ENCODE measurements at places on chromosomes 6 and 20.

GRCh38 chr6:155152211-155153076, 111.4 kb upstream of the CLDN20 start:
- DNase-seq: no peak

- peak; percentile 26 for DNase-seq
These were observed 46.6 kb downstream of the MOXD1 start for GRCh38 chr6:132354517-132355167.

DNA sequence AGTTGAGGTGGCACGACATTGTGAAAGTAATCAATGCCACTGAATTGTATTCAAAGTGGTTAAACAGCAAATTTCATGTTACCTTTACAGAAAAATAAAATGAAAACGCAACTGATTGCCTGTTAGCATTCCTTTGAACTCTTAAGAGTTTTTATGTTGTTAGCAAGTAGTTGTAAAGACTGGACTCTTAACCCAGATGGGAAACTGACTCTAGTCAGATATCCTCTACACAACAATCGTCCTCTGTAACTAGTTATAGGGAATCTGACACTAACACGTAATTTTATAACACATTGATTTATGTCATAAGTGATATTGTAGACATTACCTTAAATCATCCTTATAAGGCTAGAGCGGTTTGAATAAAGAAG, 3.0 kb upstream of the FBXO9 start:
- no peak for DNase-seq

- DNase-seq: no peak
These were observed 92.7 kb downstream of the DACT2 start for GRCh38 chr6:168226902-168227318.

- DNase-seq: no peak
These were observed 27.2 kb downstream of the TGM3 start for GRCh38 chr20:2323051-2323450.

GRCh38 chr20:41599699-41600104, 18.5 kb downstream of the CHD6 start:
- no peak for DNase-seq

DNA sequence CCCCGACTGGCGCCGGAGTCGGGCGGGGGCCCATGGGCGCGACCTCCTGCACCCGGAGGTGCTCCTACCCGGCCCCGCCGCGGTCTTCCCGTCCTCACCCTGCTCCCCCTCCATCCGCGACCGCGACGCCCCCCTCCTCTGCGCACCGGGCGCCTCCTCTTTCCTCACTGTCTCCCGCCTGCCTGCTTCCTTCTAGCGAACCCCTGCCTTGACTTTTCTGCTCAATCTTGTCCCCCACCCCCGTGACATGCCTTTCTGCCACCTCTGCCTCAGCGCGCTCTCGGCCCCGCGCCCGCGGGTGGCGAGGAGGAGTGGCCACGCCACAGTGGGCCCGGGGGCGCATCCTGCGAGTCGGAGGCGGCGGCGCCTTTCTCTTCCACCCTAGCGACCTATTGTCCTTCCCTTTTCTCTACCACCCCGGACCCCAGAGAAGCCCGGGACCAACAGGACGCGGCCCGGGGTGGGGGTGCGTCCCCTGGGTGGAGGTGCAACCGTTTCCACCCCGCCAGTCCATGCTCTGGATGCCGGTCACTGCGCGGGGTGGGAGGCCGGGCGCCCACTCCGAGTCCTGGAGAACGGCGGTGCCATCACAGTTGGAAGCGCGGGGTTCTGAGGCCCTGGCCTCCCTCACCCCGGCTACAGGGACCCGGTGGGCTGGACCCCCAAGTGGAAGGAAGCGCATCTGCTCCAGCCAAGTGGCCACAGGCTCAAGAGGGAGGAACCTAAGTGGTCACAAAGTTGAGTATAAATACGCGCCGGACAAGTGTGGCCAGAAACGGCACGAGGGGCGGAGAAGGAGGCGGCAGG, 2.0 kb downstream of the PDE10A start:
- no peak for DNase-seq

DNA sequence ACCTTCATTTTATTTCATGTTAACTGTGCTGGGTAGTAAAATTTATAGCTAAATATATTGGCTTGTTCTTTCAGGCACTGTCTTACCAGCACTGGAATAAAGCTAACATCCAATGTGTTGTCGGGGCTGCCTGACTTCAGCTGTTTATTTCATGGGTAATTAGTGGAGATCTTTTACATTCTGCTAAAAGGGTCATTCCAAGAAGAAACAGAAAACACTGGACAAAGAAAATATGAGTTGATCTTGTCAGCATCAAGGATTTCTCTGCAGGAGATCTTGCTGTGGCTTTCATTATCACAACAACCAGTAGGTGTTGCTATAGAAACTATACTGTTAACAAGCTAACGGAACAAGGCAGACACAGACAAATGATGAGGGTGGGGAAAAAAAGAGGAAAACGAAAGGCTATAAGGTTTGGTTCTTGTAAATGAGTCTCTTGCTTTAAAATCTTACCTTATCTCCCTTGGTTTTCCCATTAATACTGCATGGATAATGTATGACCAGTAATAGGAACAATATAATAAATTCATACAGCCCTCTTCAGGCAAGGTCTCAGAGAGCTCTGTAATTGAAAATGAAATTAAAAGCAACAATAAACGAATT, 206.8 kb downstream of the SIM1 start:
- DNase-seq: no peak

GRCh38 chr20:64194269-64194668, 30.0 kb downstream of the MYT1 start:
- no peak for DNase-seq

DNA sequence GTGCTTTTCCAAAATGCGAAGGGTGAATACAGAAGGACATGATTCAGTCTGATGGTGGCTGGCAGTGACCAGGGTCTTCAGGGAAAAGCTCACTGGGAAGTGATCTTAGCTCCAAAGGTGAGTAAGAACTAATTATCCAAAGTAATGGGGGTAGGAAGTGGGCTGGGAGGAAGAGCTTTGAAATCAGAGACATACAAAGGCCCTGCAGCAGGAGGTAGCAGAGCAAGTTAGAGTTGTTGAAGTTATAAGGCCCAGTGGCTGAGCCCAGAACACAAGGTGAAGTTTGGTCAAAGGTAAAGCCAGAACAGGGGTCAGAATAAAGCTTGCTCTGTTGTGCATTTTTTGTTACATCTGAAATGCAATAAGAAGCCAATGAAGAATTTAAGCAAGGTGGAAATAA, 81.2 kb downstream of the PLCB1 start:
- no peak for DNase-seq

DNA sequence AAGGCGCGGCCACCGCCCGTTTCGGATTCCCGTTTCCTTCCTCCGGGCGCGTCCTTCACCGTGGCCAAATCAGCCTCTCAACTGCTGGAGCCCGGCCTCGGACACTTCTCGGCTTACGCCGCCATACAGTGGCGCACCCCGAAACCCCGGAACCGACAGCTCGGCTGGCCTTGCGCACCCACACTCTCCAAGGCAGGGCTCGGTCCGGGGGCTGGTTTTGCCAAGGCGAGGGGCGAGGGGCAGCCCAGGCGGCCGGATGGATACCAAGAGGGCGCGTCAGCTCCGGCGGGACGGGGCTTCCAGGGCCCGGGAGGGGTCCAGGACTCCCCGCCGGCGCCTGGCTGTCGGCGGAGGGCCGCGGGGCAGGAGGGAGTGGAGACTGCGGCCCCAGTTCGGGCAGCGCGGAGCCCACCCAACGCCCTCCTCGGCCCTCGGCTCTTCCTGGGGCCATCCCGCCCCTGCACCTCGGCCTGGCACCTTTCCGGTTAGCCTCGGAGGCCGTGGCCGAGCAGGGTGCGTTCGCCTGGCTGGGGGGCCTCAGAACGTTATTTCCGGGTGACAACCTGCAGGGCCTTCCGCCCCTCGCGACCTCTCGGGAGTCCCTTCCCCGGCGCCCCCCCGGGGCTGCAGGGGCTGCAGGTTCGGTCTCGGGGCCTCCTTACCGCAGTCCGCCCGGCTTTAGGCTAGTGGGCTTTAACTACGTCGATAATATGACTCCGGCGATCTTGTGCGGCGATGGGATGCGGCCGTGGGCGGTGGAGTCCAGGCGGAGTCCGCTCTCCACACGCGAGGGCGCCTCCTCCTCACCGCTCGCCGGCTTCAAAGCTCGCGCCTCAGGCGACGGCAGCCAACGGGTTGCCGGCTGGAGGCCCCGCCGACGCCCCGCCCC, 697 bp upstream of the CEP43 start:
- peak; percentile 28 for DNase-seq

DNA sequence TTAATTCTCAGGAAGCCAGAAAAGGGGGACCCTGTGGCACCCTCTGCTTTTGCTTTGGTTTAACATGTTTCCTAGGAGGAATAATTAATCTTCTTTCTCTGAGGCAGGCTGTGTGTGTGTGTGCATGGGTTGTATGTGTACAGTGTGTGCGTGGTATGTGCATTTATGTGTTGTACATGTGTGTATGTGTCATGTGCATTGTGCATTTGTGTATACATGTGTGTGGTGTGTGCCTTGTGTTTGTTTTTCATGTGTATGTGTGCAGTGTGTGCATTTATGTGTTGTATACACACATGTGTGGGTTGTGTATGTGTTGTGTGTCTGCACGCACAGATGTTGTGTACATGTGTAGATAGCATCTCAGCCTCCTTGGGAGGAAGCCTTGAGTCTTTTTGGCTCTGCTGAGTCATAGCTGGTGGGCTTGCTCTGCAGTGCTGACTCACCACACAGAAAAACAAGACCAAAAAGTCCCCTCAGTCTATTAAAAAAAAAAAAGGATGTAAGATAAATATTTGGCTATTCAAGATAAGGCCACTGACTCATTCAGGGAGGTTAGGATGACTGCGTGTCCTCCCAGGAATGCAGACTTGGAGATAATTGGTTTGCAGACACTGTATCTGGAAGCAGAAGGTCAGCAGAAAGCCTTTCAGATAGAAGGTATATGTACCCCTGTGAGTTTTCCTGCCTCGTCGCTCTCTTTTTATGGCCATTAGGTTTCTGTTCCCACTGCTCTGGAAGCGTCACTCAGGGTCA, 58.6 kb downstream of the SYNJ2 start:
- peak; percentile 47 for DNase-seq

DNA sequence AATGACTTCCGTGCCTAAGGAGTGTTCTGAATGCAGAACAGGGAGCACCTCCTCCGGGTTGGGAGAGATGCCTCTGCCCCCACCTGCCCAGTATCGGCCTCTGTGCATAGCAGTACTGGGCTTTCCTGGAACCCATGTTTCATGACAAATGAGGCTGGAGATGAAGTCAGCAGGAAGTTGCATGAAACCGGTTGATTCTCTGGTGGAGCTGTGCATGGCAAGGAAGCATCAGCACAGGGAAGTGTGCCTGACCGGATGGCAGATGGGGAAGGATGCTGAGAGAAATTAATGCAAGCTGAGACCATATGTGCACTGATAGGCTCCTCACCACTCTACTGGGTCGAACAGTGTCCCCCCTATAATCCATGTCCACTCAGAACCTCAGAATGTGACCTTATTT, 155.5 kb downstream of the CDH26 start:
- DNase-seq: no peak

GRCh38 chr6:108672641-108673040, 111.9 kb downstream of the FOXO3 start:
- DNase-seq: no peak

DNA sequence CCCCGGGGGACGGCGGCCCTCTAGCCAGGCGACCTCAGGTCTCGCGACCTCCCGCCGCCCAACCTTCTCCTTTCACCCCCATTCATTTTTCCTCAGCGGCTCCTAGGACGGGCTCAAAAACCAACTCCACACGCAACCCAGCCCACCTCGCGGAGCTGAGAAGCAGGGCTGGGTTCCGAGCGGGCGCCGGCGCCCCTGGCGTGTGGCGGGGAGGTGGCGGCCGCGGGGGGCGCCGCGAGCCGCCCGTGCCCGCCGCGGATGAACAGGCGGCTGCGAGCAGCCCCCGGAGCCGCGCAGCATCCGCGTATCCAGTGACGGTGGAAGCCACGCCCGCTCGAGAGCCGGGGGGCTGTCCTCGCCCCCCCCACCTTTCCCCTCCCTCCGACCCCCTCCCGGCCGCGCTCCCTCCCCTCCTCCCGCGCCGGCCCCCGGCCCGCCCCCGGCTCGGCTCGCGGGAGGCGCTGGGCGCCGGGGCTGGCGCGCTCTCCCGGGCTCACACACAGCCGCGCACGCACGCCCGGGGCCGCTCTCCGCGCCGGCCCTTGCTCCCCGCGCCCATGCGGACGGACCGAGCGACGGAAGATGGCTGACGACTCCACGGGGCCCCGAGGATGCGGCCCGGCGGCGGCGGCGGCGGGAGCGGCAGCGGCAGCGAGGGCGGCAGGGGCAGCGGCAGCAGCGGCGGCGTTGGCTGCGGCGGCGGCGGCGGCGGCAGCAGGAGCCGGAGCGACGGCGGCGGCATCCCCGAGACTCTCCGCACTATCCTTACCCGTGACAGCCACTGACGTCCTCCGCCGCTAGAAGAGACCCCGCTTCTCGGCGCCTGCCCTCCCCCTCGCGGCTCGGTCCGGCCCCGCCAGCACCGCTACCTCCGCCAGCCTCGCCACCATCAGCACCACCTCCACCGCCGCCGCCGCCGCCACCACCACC, at the start of gene SOBP:
SOBP (plus strand) TSS at position 482 of the 930 bp plus-strand sequence. CDS start 500 bp downstream, outside the sequence.
- DNase-seq: peak; percentile 49

DNA sequence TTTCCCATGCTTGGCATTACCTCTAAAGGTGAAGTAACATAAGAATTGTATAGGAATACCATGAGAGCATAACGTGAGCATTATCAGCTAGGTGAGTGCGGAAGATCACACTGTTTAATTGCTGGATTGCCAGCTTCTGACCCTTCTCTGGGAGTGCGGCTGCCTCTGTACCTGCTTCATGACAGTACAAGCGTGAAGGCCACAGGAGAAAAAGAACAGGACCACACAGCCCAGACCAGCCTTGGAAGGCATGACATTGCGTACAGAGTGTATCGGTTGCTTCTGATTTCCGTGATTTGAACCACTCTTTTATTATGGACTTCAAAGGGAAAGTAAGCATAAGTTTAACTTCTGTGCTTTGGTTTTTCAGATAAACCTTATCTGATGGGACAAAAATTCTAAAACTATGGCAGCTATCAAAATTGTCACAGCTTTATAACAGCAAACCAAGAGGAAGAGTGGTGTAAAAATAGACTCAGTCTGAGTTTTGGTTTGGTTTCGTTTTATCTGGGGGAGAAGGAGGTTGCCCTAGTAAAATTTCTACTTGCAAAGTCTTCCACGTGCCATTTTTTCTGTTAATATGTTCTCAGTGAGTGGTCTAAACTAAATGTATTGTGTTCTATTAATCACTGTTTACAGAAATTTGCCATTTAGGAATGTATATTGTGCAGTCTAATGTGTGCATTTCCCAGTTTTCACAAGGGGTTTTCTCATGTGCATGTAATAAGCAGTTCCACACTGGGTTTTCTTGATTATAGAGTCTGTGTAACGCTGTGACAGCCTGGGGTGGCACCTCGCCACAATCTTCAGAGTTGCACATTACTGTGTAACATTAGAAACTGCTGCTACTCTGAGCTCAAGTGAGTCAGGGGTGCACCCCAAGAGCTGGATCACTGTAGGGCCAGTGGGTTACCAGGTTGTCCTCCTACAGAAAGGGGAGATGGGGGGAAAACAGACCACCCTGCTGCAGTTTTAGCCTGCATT, 97.3 kb downstream of the RPP40 start:
- DNase-seq: no peak
